GM20000 (cell line): ENCODE measurements at places on chromosomes 5 and 9.

- no peak for DNase-seq
These were observed 603.3 kb downstream of the EFNA5 start for GRCh38 chr5:107067395-107067794.

DNA sequence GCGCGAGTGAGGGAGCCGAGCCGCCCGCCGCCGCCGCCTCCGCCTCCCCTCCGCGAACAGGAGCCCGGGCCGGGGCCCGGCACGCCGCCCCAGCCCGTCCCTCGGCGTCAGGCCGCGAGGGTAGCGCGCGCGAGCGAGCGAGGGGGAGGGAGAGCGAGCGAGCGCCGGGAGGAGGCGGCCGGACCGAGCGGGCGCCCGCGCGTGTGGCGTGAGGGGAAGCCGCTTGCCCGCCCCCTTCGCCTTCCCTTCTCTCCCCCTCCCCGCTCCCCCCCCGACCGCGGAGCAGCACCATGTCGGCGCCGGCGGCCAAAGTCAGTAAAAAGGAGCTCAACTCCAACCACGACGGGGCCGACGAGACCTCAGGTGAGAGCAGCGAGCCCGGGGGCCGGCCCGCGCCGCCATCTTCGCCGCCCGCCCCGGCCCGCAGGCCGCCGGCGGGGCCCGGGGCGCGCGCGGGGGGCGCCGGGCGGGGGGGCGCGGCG is 312 bp downstream of the SET start:
- no peak for DNase-seq

DNA sequence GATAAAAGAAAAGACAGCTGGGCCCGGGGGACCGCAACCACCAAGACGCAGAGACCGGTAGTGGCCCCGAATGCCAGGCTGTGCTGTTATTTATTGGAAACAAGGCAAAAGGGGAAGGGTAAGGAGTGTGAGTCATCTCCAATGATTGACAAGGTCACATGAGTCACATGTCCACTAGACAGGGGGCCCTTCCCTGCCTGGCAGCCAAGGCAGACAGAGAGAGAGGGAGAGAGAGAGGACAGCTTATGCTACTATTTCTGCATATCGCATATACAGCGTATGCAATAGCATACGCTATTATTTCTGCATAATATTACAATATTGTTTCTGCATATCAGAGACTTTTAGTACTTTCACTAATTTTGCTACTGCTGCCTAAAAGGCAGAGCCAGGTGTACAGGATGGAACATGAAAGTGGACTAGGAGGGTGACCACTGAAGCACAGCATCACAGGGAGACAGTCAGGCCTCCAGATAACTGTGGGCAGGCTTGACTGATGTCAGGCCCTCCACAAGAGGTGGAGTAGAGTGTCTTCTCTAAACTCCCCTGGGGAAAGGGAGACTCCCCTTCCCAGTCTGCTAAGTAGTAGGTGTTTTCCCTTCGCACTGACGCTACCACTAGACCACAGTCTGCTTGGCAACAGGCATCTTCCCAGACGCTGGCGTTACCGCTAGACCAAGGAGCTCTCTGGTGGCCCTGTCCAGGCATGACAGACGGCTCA is 50.3 kb downstream of the RFX3 start:
- no peak for DNase-seq

GRCh38 chr9:31336386-31336785 is 1048.1 kb upstream of the ACO1 start:
- no peak for DNase-seq

DNA sequence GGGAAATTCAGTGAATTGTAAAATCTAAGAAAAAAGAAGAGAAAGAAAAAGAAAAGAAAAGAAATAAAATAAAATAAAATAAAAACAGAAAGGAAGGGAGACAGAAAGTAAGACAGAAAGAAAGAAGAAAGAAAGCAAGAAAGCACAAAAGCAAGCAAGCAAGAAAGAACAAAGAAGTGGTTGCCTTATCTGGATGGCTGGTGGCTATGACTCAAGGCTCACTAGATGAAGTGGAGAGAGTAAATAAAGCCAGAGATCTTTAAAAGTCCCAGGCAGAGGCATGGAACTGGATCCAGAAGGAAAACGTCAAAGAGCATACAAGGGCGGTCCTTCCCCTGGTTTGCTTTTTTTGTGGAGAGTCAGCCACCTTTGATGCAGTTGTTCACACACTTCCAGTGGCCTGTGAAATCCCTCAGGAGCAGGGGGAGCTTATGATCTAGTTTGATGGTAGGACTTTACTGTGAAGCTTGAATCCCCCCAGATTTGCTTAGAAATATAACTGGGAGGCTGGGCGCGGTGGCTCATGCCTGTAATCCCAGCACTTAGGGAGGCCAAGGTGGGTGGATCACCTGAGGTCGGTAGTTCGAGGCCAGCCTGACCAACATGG is 176.7 kb upstream of the HMHB1 start:
- no peak for DNase-seq

DNA sequence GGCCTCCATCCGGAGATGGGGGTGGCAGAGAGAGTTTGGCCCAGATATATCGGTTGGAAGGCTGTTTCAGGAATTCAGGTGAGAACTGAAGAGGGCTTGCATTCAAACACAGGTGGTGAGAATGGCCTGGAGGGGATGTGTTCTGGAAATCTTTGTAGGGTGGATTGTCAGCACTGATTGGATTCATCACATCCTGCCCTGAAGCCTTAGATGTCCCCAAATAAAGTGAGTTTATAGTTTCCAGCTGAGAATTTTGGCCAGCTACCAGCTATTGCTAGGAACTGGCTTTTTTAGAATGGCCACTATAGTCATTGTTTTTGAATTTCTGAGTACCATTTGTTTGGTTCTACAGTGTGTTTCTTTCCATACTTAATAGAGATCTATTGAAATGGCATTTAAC is 46.1 kb upstream of the ANKH start:
- no peak for DNase-seq

GRCh38 chr9:124660341-124660801 is 110.7 kb downstream of the NR6A1 start:
- peak; percentile 9 for DNase-seq

GRCh38 chr5:127111112-127111511 is 37.8 kb upstream of the C5orf63 start:
- DNase-seq = no peak

DNA sequence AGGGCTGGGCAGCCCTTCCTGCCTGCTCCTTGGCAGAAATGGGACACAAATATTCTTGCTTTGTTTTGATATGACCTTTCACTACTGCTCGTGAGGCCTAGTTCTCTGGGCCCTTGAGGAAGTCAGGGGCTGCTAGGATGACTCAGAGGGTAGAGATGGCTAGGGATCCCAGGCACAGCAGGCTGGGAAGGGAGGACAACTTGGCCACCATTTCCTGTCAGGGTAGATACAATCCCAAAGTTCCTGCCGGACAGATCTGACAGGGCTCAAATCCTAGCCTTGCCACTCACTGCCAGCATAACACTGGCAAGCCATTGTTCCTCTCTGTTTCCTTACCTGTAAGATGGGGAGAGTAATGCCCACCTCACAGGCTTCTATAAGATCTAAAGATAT is 31.7 kb upstream of the MEIKIN start:
- DNase-seq = no peak

DNA sequence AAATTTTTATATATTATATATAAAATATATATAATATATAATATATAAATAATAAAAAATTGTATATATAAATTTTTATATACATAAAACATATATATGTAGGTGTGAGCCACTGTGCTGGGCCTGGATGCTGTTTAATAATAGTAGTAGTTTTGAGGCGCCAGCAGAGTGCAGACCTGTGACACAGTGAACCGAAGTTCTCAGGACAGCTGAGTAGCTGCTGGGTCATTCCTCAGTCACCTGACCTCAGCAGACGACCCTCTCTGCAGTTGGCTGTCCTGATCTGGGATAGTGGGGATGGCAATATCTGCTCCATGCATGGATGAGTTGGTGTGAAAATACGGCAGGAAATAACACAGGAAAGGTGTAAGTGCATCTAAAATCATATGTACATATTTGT is 3.3 kb upstream of the SNX18 start:
- DNase-seq = no peak

DNA sequence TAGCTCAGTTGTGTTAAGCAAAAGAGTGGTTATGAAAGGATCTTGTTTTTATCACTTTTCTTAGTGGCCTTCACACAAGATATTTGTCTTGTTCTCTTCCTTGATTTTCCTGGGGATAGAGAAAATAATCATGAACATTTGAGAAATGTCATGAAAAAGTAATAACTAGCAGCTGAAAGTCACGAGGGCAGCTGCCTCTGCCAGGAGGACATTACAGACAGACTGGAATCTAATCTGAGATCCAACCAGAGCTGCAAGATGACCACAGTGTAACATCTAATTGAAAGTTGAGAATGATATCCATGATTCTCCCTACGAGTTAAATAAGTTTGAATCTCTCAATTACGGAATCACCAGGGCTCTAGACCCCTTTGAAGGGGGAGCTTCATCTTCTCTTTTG is 274.9 kb downstream of the ARHGAP26 start:
- no peak for DNase-seq

- peak; percentile 41 for DNase-seq
These were observed 458.8 kb downstream of the ICE1 start for GRCh38 chr5:5881294-5881693.

DNA sequence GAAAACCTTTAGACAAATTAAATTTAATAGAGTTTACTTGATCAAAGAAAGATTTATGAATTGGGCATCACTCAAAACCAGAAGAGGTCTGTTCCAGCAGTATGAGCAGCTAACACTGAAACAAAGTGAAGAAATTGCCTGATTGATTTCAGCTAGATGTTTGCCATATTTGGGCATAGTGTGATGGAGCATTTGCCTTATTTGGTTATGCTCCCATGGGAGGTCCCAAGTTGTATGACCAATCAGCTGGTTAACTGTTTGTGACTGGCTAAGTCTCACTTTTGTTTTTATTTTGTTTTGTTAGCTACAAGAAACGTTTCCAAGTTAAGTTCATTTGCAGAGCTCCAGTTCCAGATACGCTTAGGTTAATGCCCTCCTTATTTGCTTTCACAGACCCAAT is 53.3 kb upstream of the LMNB1 start:
- DNase-seq = no peak

GRCh38 chr9:86176468-86176867 is 77.1 kb upstream of the GOLM1 start:
- DNase-seq = no peak

- no peak for DNase-seq
These were observed 374.9 kb downstream of the TLE4 start for GRCh38 chr9:79946712-79947111.

- no peak for DNase-seq
These were observed 65.4 kb downstream of the DRD1 start for GRCh38 chr5:175378444-175379028.

DNA sequence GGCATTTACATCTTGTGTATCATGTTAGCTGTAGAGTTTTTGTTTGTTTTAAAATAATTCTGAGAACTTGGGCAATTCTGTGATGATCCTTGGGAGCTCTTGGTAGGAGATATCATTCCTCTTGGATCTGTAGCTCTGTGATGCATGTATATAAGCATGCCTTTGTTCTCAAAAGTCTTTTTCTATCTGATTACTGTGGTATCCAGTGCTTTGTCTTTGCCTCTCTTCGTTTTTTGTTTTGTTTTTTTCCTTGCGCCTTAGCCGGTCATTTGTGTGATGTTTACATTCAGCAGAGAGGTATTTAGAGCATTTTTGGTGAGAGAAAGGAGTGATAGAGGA is 110.0 kb downstream of the PAM start:
- DNase-seq = no peak

DNA sequence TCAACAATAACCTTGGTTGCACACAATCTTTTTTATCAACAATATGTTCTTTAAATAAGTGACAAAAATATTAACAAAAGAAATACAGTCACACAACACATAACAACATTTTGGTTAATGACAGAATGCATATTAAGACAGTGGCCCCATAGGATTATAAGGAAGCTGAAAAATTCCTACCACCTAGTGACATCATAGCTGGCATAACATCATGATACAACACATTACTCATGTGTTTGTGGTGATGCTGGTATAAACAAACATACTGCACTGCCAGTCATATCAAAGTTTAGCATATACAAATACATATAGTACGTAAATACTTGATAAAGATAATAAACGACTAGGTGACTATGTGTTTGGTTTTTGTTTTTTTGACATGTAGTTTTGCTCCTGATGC is 344.8 kb upstream of the POU5F2 start:
- DNase-seq = no peak

DNA sequence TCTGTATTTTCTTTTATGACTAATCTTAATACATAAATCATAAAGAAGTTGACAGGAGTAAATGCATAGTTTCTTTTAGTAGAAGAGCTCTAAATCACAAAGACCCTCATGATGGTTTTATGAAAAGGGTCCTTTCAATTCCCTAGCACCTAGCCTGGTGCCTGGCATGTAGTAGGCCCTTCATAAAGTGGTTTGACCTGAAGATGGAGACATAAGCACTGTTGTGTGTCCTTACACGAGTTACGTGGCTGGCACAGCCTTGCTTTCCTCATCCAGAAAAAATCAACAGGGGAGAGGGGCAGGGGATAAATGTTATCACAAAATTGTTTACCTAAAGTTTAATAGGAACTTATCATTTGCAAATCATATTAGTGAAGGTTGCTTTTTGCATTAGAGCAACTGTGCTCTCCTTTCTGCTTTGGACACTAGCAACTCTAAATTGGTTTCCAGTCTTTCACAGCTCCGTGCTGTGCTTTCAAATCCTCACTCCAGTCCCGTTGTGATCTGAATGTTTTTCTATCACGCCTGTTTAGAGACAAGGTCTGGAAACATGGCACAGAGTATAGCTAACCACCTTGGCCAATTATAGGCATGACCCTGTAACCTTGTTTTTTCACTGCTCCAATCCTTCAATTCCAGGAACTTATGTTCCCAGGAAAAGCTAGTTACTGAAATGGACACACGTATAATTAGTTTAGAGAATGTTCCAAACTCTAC is 55.7 kb downstream of the ARL15 start:
- no peak for DNase-seq

GRCh38 chr9:132062806-132063205 is 16.9 kb downstream of the MED27 start:
- no peak for DNase-seq

- peak; percentile 13 for DNase-seq
These were observed 615 bp downstream of the RACK1 start for GRCh38 chr5:181243018-181243563.

- DNase-seq = no peak
These were observed 19.3 kb upstream of the APC start for GRCh38 chr5:112718344-112718743.

DNA sequence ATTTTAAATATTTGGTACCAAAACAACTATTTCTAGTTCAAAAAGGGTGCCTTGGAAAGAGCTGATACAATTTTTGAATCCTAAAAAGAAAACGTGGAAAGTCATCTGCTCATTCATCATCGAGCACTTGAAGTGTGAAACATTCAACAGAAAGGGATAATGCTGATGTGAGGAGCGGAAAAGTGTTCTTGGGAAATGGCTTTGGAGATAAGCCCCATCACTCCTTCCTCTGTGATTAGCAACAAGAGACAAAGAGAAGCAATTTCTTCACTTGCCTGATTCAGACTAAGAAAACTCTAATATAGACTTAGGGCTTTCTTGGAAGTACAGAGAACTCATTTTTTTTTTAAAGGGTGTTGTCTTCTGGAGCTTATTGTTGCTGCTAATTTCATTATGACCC is 74.9 kb downstream of the C9orf152 start:
- DNase-seq = no peak
